MCF 10A (cell line): ENCODE measurements at places on chromosomes 4 and X. TPM values are rescaled to one million over a fixed set of nuclear protein-coding genes. Genes with fewer than 3 reads are reported as not detected.

Gene GLOD5
- not detected in 2 replicates for total RNA-seq

Gene DDX53
- not detected in 2 replicates for total RNA-seq

Gene ZAR1
- total RNA-seq: not detected in 2 replicates

Gene CYTL1
- not detected in 2 replicates for total RNA-seq

Gene STK32B
- not detected in 2 replicates for total RNA-seq

Gene TMEM144
- total RNA-seq: 4.4 and 6.4 TPM in 2 replicates

Gene SRPX
- total RNA-seq: 7.4 and 9.4 TPM in 2 replicates

Gene CSAG1
- total RNA-seq: not detected in 2 replicates

Gene FHIP1A
- total RNA-seq: 14.8 and 19.8 TPM in 2 replicates

Gene GABRB1
- total RNA-seq: not detected in 2 replicates

Gene NMU
- 4.7 and 8.5 TPM in 2 replicates for total RNA-seq

Gene NPNT
- total RNA-seq: 0.09 TPM in 1 of 2 replicates, not detected in the other

Gene CLDN34
- not detected in 2 replicates for total RNA-seq

Gene MAOB
- 0.27 TPM in 1 of 2 replicates, not detected in the other for total RNA-seq

Gene SPIN2B
- total RNA-seq: 7.2 and 9.5 TPM in 2 replicates

Gene AWAT2
- total RNA-seq: 0.14 TPM in 1 of 2 replicates, not detected in the other

Gene EXOSC9
- 29.2 and 30.9 TPM in 2 replicates for total RNA-seq

Gene FAM133A
- not detected in 2 replicates for total RNA-seq
